ENCODE measurements at places on chromosomes 5 and 9.

GRCh38 chr9:96859461-96860198 lies 5.3 kb upstream of the ZNF782 start:
- DNase-seq, result no peak

GRCh38 chr9:100884518-100884917 lies 144.0 kb upstream of the PLPPR1 start:
- no peak for DNase-seq

DNA sequence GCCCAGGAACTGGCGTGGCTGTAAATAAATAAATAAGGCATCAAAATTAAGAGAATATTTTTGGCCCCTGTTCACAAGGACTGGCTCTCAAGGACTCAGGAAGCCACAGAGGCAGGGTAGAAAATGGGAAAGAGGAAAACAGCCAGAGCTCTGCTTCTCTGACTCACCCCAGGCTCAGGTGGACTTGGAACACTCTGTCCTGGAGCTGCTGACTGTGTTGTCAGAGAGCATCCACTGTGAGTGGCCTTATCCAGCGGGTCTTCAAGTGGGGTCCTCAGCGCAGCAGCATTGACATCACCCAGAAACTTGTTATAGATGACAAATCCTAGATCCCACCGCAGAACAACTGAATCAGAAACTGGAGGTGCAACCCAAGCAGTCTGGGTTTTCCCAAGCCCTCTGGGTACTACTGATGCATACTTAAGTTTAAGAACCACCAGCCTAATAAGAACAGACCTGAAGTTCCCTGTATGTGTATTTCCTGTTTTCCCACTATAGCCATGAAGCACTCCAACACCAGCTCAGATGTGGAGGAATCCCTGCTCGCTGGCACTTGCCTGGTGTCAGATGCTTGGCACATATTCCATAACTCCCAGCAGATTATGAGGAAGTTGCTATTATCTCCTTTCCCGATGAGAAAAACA lies 20.5 kb downstream of the ADRA1B start:
- DNase-seq, result no peak

GRCh38 chr5:65061250-65061973 lies 292.7 kb downstream of the CWC27 start:
- DNase-seq, result no peak

DNA sequence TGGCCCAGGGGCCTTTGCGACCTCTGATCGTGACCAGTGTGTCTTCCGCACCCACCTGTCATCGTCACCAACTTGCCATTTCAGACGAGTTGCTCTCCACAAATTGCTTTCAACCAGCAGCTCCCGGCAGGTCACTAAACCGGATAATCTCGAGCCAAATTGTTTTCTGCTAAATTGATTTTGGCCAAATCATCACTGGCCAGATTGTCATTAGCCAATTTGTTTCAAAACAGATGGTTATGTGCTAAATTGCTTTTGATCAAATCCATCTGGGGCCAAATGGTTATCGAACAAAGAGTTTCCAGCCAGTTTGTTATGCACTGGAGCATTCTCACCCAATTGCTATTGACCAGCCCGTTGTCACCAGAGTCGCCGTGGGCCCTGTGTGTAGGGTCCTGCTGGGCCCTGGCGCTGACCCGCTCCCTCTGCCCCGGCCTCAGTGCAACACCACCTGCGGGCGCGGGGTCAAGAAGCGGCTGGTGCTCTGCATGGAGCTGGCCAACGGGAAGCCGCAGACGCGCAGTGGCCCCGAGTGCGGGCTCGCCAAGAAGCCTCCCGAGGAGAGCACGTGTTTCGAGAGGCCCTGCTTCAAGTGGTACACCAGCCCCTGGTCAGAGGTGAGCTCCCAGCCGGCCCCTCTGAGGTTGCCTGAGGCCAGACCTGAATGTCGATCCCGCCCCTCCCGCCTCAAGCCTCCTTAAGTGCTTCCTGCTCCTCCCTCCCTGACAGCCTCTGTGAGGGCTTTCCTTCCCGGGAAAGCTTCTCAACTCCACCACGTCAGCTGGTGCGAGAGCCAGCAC lies 35.6 kb downstream of the ADAMTSL2 start:
- DNase-seq, result no peak

GRCh38 chr5:133469252-133469651 lies 143.1 kb downstream of the FSTL4 start:
- no peak for DNase-seq

- no peak for DNase-seq
Measured at GRCh38 chr9:29793970-29794369, 2220.7 kb upstream of the C9orf72 start.

- no peak for DNase-seq
Measured at GRCh38 chr5:165631235-165631634, 2125.8 kb downstream of the MAT2B start.

GRCh38 chr5:80662108-80662507 lies 7.3 kb upstream of the DHFR start:
- DNase-seq, result no peak

DNA sequence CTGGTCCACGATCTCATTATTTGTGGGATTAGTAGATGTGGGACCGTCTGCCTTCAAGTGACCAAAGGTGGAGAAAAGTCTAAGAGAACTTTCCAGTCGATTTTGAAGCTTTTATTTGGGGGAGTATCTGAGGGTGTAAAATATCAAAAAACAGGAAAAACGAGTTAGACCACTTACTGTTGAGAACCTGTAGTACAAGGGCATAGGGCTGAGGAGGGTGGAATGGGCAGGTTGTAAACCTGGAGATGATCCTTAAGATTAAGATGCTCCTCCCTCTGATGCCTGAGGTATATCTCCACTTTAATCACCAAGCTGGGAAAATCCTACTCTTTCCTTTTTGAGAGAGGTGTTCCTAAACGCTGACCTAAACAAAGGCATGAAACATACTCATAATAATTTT lies 32.0 kb upstream of the GTF2H2C start:
- no peak for DNase-seq

- peak; percentile 57 for DNase-seq
Measured at GRCh38 chr9:134407121-134407779, 81.0 kb downstream of the RXRA start.

DNA sequence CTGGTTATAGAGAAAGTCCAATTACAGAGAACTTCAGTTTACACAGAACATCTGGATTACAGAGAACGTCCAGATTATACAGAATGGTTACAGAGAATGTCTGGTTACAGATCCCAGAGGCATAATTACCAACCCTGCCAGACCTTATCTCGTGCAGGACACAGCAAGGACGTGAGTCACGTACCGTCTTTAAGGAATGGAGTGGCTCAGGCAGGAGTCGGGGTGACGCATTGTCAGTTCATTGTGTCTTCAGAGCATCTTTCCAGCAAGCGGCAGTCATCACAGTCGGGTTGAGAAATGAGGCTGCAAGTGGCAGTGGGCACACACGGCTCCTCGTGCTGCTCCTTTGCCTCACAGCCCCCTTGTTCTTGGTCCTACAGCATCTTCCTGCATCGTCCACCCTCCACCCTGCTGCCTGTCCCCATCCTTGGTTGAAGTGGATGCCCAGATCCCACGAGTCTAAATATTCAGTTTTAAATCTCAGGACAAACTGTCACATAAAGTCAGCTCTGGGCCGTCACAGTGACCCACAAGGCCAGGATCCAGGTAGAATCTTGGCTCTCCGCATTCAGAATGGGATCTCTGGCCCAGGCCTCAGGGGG lies 30.0 kb upstream of the SLC6A19 start:
- no peak for DNase-seq

DNA sequence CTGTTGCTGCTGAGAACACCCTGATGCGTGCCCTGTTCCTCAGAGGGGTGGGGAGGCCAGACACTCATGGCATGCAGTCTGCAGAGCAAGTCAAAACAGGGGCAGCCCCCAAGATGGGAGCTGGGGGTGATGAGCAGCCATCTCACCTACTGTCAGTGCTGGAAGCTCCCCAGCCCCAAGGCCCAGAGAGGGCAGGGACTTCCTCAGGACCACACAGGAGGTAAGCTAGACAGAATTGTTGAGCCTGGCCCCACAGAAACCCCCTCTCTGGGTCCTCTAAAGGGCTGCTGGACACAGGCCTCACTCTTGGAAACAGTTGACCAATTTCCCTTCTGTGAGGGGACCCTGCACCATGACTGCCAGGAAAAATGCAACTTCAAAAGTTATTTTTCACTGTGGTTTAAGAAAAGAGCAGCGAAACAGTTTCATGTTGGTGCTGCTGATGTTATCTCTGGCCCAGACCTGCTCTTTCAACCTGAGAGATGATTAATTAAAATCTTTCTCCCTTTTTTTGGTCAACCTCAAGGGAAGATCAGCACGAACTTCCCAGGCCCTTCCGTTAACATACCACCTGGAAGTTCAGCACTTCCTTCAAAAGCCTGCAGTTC lies 9.6 kb downstream of the CSF2 start:
- no peak for DNase-seq

DNA sequence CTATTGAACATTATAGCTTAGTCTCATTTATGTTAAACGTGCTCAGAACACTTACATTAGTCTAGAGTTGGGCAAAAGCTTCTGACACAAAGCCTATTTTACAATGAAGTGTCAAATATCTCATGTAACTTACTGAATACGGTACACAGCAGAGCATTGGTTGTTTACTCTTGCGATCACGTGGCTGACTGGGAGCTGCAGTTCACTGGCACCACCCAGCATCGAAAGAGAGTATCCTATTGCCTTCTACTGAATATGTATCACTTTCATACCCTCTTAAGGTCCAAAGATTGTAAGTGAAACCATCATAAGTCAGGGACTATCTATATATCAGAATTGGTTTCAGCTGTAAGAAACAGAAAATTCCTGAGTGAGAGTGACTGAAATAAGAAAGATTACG lies 42.6 kb upstream of the OSMR start:
- no peak for DNase-seq

- no peak for DNase-seq
Measured at GRCh38 chr5:144691936-144692335, 521.3 kb downstream of the KCTD16 start.

- DNase-seq, result no peak
Measured at GRCh38 chr9:94821098-94821887, 94.8 kb downstream of the AOPEP start.

DNA sequence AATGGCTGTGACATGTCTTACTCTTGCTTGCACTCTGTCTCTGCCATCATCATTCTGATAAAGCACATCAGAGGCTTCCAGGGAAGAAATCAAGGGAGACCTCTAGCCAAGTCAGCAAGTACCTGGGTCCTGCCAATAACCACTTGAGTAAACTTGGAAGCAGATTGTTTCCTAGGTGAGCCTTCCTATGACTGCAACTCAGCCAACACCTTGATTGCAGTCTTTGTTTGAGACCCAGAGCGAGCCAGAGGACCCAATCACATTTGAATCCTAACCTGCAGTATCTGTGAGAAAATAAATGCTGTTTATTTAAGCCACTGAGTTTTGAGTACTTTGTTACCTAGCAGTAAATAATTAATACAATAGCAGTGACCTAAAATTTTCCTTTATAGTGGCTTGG lies 356.8 kb upstream of the CHD1 start:
- no peak for DNase-seq

DNA sequence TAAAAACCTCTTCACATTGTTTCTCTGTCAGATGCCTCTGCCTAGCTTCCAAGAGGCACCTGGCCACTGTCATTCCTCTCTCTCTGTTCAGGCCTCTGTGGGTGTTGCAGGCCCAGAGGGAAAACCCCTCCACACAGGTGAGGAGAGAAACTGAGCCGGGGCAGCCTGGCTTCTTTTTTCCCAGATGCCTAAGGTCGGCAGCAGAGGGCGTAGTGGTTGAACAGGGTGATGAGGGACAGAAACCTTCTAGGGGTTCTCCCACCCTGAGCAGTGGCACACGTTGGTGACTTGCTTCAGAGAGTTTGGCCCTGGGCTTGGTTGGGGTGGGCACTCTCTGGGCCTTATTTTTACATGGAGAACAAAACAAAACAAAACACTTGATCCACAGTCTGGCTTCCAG lies 12.2 kb downstream of the IL9 start:
- DNase-seq, result no peak

GRCh38 chr9:116585896-116586295 lies 101.2 kb upstream of the TRIM32 start:
- DNase-seq, result no peak

- no peak for DNase-seq
Measured at GRCh38 chr9:129757045-129757444, 4.2 kb upstream of the PTGES start.

DNA sequence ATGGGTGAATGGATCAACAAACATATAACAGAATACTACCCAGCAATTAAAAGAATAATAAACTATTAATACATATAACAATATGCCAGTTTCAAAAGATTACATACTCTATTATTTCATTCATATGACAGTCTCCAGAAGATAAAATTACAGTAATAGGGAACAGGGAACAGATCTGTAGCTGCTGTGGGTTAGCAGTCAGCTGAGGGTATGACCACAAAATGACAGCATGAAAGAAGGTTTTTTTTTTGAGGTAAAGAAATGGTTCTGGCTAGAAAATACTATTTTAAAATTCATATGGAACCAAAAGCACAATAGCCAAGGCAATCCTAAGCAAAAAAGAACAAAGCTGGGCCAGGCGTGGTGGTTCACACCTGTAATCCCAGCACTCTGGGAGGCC lies 73.0 kb upstream of the NR5A1 start:
- DNase-seq, result no peak

DNA sequence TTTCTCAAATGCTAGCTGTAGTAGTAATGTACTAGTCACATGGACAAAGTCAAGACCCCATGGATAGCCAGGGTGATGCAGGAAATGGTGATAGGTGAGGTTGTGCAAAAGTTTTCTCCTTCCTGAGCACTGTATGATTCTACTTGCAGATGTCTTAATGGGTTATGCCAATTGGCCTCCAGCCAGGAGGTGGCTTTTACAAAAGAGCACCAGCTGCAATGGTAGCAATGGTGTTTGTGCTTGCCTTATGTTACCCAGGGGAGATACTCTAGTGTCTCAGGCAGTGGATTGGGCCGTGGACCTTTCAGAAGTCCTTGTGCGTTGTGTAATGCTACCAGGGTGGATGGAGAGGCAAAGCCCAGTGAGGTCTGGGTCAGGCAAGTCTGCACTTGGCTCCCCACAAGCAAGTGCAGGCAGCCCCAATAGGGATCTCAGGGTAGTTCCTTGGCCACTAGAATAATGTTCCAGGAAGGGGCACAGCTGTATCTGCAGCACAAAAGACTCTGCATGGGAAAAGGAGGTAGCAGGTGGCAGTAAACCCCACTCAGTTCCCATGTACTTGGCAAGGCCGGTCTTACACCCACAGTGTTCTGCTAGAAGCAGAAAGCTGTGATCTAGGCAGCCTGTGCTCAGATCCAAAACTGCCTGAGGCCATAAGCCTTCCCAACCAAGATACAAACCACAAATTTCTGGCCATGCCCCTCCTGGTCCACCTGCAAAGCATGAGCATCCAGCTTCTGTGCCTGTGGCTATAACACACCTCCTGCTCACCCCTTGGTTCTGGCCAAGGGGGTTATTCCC lies 46.4 kb upstream of the EDIL3 start:
- no peak for DNase-seq

GRCh38 chr5:103808464-103809106 lies 246.0 kb upstream of the NUDT12 start:
- no peak for DNase-seq

GRCh38 chr9:70049236-70049635 lies 5.6 kb downstream of the MAMDC2 start:
- DNase-seq, result no peak

All from T-helper 17 cell (primary cell).